H1 (cell line): ENCODE measurements at places on chromosomes 4 and X. TPM values are rescaled to one million over a fixed set of nuclear protein-coding genes. Genes with fewer than 3 reads are reported as not detected.

- DNase-seq, result no peak
Observed at GRCh38 chr4:112550728-112551127, 34.7 kb upstream of the NEUROG2 start.

- no peak for DNase-seq
Observed at GRCh38 chr4:19366916-19367315, 884.8 kb upstream of the SLIT2 start.

- DNase-seq, result no peak
Observed at GRCh38 chr4:27397886-27398285, 537.2 kb downstream of the STIM2 start.

DNA sequence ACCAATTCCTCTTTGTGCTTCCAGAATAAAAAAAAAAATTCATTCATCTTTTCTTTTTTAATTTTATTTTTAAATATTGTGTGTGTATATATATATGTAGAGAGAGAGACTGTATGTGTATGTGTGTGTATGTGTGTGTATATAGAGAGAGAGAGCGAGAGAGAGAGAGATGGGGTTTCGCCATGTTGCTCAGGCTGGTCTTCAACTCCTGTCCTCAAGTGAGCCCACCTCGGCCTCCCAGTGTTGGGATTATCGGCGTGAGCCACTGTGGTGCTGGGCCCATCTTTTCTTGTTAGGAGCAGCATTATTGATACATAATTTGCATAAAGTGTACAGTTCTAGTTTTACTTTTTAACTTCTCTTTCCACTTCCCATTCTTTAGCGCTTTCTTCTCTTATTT lies 33.6 kb downstream of the KDM6A start:
- DNase-seq, result no peak

DNA sequence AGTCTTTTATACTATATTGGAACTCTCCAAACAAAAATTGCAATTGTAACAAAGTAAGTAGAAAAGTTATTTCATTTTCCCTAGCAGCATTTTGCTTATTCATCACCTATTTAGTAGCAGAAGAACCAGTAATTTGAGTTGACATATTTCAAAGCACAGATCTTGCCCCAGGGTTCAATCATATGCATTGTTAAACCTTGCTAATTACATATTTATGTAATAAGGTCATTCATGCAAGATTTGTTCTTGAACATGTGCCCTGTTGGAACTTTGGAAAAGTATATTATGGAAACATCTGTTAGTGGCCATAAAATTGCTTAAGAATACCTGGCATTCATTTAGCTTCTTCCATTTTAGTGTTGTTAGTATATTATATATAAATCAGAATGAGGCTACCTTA lies 191.7 kb downstream of the TLL1 start:
- no peak for DNase-seq

- DNase-seq, result no peak
Observed at GRCh38 chr4:8026453-8026852, 86.8 kb upstream of the AFAP1 start.

- DNase-seq, result no peak
Observed at GRCh38 chr4:2722033-2722432, 34.1 kb downstream of the TNIP2 start.

DNA sequence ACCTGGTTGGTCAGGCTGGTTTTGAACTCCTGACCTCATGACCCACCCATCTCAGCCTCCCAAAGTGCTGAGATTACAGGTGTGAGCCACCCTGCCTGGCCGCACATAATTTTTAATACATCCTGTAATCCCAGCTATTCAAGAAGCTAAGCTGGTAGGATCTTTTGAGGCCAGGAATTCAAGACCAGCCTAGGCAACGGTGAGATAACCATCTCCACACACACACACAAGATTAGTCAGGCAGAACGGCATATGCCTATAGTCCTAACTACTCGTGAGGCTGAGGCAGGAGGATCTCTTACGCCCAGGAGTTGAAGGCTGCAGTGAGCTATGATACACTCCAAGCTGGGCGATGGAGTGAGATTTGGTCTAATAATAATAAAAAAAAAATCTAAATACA lies 212.4 kb upstream of the NEIL3 start:
- DNase-seq, result no peak

GRCh38 chr4:73507541-73507940 lies 26.0 kb downstream of the AFM start:
- DNase-seq, result no peak

- DNase-seq, result no peak
Observed at GRCh38 chr4:76311896-76312331, 5.4 kb downstream of the STBD1 start.

DNA sequence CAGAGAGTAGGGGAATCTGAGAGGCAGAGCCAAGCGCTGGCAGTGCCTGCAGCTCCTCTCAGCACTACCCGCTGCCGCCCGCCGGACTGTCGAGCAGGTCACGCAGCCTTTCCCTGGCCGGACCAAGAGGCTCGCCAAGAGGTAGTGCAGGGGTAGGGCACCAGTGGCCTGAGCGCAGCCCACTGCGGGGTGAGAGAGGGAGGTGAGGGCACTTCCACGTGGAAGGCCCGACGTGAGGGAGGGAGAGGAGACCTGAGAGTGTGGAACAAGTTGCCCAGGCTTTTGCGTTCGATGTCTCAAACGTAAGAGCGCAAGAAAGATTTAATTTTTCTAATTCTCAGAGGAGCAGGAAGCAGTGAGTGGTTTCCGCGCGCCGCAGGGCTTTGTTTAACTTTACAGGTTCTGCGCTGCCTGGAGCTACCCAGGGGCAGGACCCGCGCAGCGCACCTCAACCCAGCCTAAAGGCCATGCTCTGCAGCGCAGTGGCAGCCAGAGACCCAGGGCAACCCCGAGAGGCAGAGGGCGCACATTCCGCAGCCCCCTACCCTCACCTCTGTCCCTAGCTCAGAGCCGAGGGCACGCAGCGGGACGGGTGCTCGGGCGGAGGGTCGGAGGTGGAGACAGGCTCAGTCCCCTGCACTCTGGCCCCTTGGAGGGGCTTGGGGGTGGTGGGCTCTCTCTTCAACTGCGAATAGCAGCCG lies 14.9 kb downstream of the ARHGAP36 start:
- peak; percentile 57 for DNase-seq

DNA sequence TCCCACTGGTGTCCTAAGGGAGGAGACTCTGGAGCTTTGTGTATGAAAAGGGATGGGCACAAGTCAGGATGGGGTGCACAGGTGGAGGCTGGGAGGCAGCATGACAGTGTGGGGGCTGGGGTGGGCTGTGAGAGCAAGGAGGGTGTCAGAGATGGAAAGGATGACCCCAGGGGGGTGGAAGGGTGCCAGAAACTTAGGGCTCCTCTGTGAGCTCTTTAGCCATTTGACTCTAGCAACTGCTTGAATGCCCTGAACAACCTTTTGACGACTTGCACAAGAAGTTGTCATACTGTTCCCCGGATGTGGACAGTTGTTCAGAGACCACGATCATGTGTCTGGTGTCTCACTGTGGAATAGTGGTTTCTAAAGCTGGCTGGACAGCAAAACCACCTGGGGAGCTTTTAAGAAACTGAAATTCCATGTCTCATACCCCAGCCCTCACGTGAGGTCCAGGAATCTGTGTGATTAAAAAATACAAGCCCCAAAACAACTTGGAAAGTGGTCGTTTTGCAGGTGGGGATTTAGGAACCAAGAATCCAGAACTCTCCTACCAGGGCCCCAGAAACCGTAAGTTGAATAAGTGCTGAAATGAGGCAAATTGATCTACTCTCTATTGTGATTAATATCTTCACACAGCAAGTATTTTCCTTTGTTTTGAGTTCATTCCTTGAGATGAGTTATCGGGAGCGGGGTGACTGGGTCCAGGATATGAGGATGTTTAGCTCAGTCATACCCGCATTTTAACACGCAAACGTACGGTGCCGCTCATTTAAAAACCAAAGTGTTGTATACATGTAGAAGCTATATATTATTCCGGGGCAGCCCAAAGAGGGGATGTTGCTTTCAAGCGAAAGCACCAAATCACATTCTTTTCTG lies 3.4 kb downstream of the RHOH start:
- DNase-seq, result no peak

GRCh38 chr4:34649716-34650115 lies 1594.6 kb downstream of the ARAP2 start:
- DNase-seq, result no peak

DNA sequence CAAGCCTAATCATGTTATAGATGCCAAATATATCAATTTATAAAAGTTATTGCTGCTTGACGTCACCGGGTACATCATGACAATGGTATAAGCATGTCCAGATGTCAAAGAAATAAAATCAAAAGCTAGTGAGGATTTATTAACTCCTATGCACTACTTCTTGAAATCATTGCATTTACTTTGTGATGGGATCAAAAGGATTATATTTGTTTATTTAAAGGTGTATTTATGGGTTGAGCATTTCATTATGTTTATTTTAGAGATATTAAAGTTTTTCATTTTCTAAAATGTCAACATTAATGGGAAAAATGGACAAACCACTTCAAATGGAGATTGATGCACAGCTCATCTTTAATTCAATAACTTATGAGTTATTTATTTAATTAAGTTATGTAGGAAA lies 277.8 kb downstream of the EPHA5 start:
- DNase-seq, result no peak

GRCh38 chrX:51395480-51395809 lies 62.8 kb downstream of the NUDT10 start:
- no peak for DNase-seq

DNA sequence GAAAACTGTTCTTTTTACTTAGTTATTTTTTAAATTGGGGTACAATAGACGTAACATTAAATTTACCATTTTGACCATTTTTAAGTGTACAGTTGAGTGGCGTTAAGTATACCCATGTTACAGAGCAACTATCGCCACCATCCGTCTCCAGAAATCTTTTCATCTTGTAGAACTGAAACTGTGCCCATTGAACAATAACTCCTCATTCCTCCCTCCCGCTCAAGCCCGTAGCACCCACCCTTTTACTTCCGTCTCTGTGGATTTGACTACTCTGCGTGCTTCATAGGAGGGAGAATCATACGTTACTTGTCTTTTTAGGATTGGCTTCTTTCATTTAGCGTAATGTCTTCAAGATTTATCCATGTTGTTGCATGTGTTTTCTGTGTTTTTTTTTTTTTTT lies 55.3 kb downstream of the TMEM131L start:
- no peak for DNase-seq

- no peak for DNase-seq
Observed at GRCh38 chrX:105645667-105646357, 176.5 kb upstream of the NRK start.

DNA sequence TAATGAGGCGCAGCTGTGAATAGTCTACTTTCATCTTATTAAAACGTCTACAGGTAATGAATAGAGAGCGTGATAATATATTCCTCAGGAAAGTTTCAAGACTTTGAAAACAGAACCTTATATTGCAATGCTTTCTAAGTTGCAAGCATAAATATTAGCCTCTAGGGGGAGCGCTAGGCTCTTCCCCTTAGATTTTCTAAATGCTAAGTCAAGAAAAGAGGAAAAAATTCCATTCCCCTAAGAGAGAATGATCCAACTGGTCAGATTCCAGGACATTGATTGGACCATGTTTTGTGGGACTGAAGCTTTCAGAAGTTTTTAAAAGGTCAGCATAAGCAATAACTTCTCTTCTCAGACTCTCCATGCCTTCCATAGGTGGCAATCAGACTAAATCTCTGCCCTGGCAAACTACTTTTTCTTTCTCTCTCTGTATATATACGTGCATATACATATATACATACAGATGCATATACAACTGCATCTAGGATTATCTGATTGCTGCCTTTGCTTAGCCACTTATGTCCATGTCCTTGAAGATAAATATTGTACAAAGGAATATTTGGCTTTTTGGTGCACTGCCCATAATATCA lies 492.9 kb downstream of the INPP4B start:
- no peak for DNase-seq

DNA sequence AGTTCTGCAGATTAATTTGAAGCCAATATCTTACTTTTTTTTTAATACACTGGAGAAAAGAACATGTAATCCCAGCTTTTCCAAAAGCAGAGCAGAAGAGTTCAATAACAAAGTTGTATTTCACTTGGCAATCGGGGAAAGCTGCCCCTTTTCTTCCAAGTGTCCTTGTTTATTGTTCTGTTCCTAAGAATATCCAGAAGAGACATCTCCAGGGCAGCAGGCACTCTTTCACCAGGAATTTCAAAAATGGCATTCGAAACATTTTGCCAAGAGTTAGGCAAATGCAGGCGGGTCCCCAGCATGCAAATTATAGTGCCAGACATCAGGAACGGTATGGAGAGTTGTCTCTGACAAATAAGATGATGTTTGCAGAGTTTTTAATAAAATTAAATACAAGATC lies 494.5 kb downstream of the BCOR start:
- DNase-seq, result no peak

GRCh38 chr4:123396307-123397143 lies at the start of gene SPRY1:
SPRY1 (plus strand) TSS chr4:123396795; CDS start chr4:123401592, 4,797 bp downstream.
- DNase-seq, result peak; percentile 60

DNA sequence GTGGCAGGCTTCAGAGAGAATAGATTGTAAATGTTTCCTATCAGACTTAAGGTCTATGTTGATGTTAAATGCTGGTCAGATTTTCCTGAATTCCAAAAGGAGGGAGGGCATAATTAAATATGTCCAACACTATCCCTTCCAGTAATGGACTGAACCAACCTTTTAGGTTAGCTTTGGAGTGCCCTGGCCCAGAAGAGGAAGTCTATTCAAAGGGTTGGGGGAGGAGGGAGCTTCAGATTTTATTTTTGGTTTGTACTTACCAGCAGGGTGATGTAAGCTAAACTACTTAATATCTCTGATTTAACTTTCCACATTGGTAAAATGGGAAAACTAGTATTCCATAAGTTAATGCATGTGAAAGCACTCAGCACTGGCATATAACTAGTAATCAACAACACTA lies 91.1 kb downstream of the RBM46 start:
- no peak for DNase-seq

- DNase-seq, result no peak
Observed at GRCh38 chrX:19705196-19705769, 182.1 kb downstream of the SH3KBP1 start.

- DNase-seq, result no peak
Observed at GRCh38 chr4:100889401-100889800, 371.6 kb upstream of the EMCN start.

GRCh38 chrX:127276326-127276725 lies 456.8 kb downstream of the PRR32 start:
- DNase-seq, result no peak

- no peak for DNase-seq
Observed at GRCh38 chrX:149371986-149372385, 133.1 kb downstream of the IDS start.

GRCh38 chr4:75644095-75644494 lies 13.8 kb upstream of the CDKL2 start:
- no peak for DNase-seq

GRCh38 chr4:4640692-4641091 lies 98.8 kb upstream of the STX18 start:
- no peak for DNase-seq

Gene CTAG1A
- not detected in 2 replicates for total RNA-seq

Gene DUSP9
- 0.63 and 1.1 TPM in 2 replicates for total RNA-seq

Gene COX7B2
- not detected in 2 replicates for total RNA-seq

Gene KLF3
- 13.4 and 14.9 TPM in 2 replicates for total RNA-seq

Gene EDA
- 10.1 and 10.5 TPM in 2 replicates for total RNA-seq

Gene BANK1
- total RNA-seq, result 0.69 and 0.93 TPM in 2 replicates

Gene USP26
- total RNA-seq, result not detected in 2 replicates

Gene MSANTD1
- 0.45 and 0.78 TPM in 2 replicates for total RNA-seq

Gene HUWE1
- 252 and 257 TPM in 2 replicates for total RNA-seq

Gene RAB39B
- 8.8 and 9.3 TPM in 2 replicates for total RNA-seq

Gene HTN1
- not detected in 2 replicates for total RNA-seq

Gene PAPSS1
- total RNA-seq, result 79.1 and 79.2 TPM in 2 replicates

Gene RADX
- total RNA-seq, result 3.5 and 4.5 TPM in 2 replicates

Gene ARHGAP6
- 0.63 and 0.82 TPM in 2 replicates for total RNA-seq
